ENCODE measurements at places on chromosomes 2 and 18. TPM values are rescaled to one million over a fixed set of nuclear protein-coding genes. Genes with fewer than 3 reads are reported as not detected.

STAT4 gene
- 5.8 TPM for total RNA-seq

DNA sequence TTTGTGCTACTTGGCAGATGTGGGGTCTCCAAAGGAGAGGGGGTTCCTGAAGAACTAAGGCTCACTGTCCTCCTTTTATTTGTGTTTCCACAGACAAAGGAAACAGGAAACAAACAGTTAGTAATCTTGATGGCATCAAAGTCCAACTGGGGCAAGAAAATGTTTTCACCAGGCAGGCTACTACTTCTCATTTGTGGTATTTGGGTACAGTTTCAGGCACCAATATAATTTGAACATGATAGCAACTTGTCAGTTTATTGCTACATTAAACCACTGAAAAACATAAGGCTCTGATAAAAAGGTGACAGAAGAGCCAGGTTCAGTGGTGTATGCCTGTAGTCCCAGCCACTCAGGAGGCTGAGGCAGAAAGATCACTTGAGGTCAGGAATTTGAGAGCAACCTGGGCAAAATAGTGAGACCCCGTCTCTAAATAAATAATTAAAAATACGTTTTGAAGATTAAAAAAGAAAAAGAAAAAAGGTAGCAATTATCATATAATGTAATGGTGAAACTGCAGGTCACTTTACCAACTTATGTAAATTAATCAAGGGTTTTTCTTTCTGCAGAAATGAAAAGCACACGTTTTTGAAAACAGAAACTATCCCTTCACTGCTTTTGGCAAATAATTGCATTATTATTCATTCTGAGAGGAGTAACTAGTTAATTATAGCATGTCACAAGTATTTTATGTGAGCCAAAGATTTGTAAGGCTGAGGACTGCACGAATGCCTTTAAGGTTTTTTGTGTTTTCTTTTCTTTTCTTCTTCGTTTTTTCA, 157.5 kb upstream of the CAVIN2 start:
- no peaks in the 10 kb centered on the region for H3K36me3 ChIP-seq
- H3K27me3 ChIP-seq = no peaks in the 10 kb centered on the region
- H3K4me3 ChIP-seq = no peak overlapping the region
- H3K4me1 ChIP-seq = no peaks in the 10 kb centered on the region

DNA sequence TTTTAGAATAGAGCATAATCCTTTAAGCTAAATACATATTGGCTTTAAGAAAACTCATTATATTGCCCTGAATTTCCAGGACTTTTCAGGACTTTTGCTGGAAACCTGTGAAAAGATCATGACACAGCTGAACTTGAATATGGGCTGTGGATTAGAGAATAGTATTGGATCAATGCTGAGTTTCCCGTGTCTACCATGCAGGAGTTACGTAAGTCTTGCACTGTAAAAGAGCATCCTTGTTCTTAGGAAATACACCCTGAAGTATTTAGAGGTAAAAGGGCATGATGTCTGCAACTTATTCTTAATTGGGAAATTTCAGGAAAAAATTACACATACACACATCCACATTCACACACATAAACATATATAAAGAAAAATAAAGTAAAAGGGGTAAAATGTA, 82.1 kb downstream of the ZFP36L2 start:
- no peak overlapping the region for H3K4me3 ChIP-seq
- no peaks in the 10 kb centered on the region for H3K36me3 ChIP-seq
- no peak for DNase-seq
- H3K4me1 ChIP-seq = peaks cover 15% of the 10 kb centered on the region
- H3K27ac ChIP-seq = no peak overlapping the region
- no peaks in the 10 kb centered on the region for H3K27me3 ChIP-seq

DNA sequence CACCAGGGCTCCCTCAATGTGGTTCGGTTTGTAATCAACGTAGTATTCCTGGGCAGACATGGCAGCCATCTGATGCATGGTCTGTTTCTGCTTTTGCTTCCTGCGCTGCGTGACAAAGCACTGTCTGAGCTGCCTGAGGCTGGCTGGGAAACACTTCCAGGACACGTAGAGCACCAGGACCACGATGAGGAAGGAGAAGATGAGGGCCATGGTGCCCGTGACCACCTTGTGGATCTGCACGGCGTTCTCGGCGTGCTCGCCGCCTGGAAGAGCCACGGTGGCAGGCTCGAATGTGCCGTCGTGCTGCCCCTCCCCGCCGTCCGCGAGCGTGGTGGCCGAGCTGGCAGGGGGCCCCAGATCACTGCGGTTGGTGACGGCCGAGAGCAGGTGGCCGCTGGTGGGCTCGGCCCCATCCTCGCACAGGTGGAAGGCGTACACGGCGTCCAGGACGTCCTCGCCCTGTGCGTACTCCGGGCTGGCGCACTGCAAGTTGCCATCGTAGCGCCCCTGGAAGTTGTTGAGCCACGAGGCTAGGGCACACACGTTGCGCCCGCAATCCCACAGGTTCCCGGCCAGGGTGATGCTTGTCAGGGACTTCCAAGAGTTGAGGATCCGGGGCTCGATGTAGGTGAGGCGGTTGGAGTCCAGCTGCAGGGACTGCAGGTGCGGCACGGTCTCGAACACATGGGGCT, 2.1 kb downstream of the LRRTM1 start:
- no peak for DNase-seq
- H3K27me3 ChIP-seq = peaks cover 54% of the 10 kb centered on the region
- no peaks in the 10 kb centered on the region for H3K36me3 ChIP-seq
- H3K4me1 ChIP-seq = peaks cover 7% of the 10 kb centered on the region
- H3K27ac ChIP-seq = no peak overlapping the region
- H3K4me3 ChIP-seq = no peak overlapping the region
